Stimulated activated CD8-positive, alpha-beta memory T cell treated with anti-CD3 and anti-CD28 coated beads, Interleukin-7, amount 100 ng/mL, for 4 hours (primary cell): ENCODE measurements at places on chromosomes 1 and 21.

DNA sequence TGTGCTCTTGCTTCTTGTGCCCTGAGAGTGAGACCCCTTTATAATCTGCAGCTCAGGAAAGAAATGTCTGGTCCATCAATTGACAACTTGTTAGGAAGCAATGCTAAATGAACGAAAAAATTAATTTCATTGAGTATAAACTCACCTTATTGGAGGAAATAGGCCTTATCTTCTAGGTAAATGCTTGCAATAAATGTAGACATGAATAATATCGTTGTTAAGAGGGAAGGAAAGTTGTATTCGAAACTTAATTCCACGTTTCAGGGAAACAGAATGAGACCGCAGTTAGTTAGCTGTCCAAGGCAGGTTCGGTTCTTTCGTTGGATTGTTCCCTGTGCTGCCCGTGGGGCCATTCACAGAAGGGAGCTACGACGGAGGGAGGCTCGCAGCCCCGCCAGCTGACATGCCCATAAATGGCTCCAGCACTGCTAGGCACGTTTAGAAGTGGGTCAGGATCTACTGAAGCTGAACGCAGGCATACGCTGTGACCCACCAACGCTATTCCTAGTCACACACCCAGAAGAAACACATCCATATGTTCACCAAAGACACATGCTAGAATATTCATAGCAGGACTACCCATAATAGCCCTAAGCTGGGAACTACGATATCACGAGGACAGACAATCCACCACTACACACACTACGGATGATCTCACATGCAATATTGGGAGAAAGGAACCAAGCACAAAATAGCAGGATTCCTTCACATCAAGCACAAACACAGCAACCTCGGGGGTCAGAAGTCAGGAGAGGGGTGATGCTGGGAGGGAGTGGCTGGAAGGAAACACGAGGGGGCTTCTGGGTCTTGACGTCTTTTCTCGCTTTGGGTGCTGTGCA lies 56.2 kb upstream of the LBR start:
- DNase-seq, result no peak

DNA sequence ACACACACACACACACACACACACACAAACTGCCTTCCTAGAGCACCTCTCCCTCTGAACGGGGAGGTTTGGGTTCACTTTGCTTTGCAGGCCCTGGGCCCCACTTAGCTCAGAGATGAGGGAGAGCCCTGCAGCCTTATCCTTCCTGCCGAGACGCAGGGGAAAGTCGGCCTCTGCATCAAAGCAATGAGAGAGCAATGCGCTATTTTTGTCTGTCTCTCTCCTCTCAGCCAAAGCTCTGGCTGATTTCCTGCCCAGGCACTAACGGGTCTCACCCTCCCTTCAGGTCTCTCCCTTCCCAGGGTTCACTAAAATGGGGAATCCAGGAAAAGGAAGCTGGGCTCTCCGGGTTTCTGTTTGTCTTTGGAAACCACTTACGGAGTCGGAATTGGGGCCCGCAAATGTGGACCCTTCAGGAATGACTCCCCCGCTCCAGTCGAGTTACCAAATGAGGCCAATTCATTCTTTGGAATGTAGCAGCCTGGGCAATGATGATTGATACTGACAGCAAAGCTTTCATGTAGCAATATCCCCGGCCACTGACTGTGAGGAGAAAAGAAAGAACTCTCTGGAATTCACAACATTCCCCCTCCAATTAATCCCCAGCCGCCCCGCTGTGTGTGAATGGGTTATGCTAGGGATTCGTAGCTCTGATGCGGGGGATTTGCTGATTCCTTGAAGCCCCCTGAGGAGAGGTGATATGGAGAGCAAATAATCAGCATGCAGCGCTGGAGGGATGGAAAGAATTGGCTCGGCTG lies 61.5 kb upstream of the WLS start:
- no peak for DNase-seq

DNA sequence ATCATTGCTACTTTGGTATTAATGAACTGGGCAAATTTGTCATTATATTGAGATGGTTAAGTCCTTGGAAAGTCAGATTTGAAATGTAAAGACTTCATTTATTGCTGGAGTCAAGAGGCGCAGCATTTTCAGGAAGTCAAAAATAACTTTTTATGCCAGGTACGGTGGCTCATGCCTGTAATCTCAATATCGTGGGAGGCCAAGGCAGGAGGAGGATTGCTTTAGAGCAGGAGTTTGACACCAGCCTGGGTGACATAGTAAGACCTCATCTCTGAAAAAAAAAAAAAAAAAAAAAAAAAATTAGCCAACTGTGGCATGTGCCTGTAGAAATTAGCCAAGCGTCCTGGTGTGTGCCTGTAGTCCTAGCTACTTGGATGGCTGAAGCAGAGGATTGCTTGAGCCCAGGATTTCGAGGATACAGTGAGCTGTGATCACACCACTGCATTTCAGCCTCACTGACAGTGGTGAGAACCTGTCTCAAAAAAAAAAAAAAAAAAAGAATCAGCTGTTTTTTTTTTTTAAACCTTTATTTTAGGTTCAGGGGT lies 5.5 kb downstream of the HIPK1 start:
- no peak for DNase-seq

DNA sequence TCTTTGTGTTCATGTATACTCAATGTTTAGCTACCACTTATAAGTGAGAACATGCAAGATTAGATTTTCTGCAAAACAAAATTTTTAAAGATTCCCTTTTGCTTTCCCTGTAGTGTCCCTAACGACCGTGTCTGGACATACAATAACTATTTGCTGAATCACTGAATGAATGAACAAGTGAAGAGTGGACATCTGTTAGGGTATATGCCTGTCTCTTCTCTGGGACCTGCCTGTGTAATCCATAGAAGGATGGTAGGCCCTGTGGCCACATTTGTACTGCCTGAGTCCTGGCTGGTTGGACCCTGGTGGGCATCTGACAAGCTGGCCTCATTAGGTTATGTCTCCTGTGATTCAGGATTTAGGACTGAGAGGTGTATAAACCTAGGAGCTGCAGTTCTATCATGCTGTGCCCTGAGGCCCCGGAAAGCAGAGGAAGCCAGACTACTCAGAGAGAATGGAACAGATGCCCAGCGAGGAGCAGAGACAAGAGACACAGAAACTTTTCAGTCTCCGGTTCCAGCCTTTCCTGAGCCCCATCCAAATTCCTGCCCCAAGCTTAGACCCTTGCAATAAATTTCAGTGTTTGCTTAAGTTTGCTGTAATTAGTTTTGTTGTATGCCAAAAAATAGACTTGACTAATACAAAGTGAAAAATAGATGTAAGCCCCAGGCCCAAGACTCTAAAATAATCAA lies 7.5 kb upstream of the NCF2 start:
- no peak for DNase-seq

DNA sequence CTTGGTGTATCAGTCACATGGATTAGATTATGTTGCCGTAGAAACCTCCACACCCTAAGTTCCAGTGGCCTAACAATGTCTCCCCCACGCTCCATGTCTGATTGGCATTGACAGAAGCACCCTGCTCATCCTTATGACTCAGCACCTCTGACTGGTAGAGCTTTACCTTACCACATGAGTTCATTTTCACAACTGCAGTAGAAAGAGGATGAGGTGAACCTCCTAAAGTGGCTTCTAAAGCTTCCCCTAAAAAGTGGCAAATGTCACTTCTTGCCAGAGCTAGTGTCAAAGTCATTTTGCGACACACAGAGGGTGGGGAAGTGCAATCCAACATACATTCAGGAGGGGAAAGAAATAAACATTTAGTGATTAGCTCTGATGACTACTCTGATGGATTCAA lies 30.6 kb upstream of the LYPD8 start:
- DNase-seq, result no peak

DNA sequence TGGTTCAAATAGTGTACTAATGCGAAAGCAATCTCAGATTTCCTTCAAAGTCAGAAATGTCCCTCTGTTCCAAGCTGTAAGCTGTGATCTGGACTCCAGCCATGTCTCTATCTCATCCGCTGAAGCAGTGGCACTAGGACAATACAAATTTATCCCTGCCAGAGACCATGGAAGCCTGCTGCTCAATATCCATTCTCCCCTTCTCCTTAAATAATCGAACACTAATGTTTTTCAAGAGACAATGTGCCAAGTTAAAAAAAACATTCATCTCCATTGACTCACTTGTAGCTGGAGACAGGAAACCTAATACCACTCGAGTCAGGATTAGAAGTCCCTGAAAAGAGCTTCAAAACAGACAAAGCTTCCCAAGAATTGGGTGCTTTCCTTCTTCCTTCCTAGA lies 38.5 kb upstream of the PGBD5 start:
- DNase-seq, result no peak

DNA sequence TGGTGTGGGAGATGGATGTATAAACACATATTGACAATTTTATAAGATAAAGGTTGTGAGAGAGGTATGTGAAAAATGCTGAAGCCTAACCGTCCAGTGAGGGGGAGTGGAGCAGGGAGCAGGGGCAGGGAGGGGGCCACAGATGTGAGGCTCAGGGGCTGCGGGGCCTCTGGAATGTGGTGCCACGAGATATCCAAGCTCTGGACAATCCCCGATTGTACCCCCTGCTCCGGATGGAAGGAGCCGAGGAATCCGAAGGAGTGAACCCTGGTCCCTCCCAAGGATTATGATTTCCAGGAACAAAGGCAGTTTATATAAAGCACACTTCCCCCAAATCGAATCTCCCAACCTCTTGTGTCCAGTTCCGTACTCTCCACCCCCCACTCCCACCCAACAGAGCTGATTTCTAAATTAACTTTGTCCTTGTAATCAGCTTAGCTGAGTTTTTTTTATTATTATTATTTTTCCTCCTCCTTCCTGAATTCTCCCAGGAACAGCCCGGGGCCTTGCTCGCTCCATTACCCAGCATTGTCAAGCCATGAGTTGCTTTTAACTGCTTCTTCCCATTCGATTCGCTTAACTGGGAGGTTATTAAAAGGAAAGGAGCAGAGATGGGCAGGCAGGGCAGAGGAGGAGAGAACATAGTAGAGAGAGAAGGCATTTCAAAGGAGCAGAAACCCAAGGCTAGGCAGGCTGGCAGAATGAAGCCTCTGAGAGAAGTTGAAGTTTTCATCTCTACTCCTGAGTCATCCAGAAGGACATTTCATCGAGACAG lies 9.4 kb downstream of the KIRREL1 start:
- no peak for DNase-seq

DNA sequence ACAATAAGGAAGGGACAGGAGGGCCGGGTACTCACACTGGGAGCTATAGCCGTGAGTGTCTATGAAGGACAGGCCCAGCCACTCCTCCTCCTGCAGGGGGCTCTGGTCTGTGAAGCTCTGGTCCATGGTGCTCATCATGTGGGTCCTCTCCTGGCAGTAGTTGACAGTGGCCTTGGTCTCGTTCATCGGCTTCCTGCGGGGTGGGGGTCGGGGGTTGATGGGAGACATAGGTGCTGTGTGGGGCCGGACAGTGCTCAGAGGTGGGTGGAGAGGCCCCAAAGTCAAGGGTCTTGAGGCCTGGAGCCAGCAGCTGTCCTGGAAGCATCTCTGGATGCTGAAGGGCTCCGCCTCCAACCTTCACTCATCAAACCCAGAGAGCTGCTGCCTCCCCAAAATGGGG lies 260.4 kb downstream of the PTPRU start:
- DNase-seq, result no peak

DNA sequence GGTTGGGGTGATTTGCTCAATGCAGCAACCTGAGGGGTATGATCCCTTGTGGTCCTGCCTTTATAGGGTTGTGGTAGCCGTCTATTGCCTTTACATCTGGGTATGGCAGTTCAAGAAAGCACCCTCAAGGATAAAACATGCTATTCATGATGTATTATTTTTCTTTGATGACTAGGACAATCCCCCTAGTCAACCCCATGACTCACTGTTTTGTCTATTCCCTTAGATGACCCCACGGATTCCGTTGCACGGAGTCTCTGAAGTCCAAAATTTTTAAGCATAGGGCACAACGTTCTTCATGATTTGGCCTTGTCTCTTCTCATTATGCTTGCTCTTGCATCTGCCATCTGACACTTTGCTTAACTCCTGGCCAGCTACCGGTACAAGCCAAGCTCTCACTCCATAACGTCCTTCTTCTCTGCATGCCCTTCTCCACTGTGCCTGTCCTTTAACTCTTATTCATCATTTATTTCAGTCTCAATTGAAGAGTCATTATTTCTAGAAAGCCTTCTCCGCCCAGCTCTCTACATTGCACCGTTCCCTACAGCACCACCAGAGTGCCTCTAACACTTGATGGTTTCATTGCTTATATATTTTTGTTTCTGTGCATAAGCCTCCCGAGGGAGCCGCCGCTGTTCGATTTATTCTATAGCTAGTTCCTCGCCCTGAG lies 838 bp upstream of the DISP1 start:
- no peak for DNase-seq

DNA sequence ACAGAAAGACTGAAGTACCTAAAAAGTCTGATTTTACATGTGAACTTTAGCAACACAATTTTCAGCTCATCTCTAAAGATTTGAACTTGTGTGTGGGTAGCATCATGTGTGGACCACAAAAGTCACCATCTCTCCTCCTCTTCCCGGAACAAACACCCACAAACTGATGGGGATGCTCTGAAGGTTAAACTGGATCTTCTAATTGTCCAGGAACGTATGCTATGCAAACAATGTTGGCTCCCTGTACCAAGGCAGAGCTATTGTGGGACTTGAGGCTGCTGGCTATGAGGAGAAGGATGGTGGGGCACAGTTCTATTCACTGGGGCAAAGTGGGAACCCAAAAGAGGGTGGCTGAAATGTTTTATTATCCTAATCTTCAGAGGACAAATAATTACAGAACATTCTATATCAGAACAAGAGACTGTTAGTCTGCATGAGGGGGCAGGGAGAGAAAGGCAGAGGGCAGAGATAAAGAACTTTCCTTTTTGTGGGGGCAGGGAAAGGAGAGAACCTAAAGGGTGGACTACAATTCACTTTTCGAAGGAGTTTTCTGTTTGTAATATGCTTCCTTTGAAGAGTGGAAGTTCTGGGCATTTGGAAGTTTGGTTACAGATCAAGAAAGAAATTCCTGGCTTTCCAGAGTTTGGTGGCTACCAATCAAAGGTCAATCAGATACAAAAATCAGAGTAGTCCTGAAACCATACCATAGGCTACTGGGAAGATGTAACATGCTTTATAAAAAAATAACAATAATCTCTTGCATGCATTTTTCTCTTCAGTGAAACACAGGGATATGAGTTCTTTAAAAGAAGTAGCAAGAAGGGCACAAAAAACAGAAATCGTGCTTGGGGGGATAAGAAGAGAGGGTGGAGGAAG lies 62.9 kb downstream of the GADD45A start:
- DNase-seq, result no peak

- DNase-seq, result no peak
Measured at GRCh38 chr1:89912073-89912472, 82.8 kb upstream of the ZNF326 start.

DNA sequence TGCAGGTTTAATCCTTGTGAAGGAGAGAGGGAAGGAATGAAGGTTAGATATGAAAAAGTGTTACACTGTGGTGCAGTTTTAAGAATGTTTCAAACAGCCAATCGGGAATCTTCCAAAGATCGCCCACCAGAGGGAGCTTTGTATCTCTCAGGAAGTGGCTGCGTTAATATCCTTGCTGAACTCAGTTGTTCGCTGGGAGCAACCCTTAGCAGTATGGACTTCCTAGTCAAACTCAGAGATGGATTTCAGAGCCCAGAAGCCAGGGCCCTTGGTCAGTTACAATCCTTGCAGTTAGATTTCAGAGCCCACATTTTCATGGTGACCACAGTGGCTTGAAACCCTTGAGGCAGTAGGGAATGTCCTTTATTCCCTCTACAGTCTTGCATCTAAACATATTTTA lies 136.2 kb downstream of the NTNG1 start:
- no peak for DNase-seq

GRCh38 chr1:64598100-64598571 lies 128.2 kb downstream of the CACHD1 start:
- no peak for DNase-seq
